SK-MEL-5 (cell line): ENCODE measurements at places on chromosomes 11 and 22. TPM values are rescaled to one million over a fixed set of nuclear protein-coding genes. Genes with fewer than 3 reads are reported as not detected.

The RIC3 gene
- 0.34 and 2.6 TPM in 2 replicates for total RNA-seq

- no peak for DNase-seq
These were observed 103.5 kb upstream of the BMAL1 start for GRCh38 chr11:13174090-13174489.

GRCh38 chr11:118042796-118043195 lies 34.1 kb upstream of the TMPRSS4 start:
- DNase-seq: peak; percentile 44

- DNase-seq: no peak
These were observed 1.4 kb upstream of the PIM3 start for GRCh38 chr22:49958931-49959781.

DNA sequence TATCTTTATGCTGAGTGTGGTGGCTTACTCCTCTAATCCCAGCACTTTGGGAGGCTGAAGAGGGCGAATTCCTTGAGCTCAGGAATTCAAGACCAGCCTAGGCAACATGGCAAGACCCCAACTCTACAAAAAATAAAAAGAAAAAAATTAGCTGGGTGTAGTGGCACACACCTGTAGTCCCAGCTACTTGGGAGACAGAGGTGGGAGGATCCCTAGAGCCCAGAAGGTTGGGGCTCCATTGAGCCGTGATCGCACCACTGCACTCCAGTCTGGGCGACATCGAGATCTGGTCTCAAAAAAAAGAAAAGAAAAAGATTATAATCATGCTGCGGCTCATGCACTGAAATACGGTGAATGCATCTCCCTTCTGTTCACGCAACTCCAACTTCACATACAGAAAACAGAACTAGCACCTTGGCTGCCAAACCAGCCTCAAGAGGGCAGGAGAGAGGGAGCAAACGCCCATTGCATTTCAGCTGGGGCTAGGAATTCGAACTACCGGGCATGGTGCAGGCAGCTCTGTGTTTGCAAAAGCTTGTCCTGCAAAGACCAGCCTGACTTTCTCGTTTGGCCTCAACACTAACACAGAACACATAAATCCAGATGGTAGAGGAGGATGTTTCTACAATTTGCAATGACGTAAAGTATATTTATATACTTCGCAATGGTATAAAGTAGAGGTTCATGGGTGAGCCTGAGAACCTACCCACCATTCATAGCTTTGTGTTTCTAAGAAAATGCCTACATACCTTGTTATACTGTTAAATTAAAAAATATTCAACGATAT lies 6.3 kb upstream of the SYNGR1 start:
- peak; percentile 85 for DNase-seq
